ENCODE measurements at places on chromosomes 13 and 19.
A peak's percentile ranks its signal among the peaks of the same experiment; 100 is the strongest.

DNA sequence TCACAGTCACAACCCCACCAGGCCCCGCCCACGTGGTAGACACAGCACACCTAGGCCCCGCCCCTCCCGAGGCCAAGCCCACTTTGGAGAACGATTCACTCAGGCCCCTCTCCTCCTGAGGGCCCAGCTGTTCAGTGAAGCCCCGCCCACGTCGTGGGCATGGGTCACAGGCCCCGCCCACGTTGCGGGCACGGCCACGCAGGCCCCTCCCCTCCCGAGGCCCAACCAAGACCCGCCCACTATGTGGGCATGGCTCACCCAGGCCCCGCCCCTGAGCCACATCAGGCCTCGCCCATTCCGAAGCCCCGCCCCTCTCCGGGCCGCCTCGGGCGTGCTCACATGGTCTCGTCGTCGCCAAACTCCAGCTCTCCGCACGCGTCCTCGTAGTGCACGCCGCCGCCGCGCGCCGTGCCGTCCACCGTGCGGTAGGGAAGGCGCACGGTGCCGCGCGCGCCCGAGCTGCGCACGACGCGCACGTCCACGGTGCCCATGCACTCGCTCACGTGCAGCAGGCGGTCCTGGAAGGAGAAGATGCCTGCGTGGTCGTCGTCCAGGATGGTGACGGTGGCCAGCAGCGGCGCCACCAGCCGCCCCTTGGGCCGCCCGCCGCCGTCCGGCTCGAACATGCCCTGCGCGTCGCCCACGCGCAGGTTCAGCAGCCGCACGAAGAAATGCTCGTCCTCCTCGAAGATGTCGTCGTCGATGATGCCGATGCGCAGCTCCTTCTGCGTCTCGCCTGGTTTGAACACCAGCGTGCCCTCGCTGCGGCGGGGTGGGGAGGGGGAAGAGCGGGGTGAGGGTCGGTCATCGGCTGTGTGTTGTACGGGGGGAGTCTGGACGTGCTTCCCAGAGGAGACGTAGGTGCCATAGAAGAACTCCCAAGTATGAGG, 24.0 kb downstream of the SLC8A2 start:
- peak; percentile 15 for DNase-seq

DNA sequence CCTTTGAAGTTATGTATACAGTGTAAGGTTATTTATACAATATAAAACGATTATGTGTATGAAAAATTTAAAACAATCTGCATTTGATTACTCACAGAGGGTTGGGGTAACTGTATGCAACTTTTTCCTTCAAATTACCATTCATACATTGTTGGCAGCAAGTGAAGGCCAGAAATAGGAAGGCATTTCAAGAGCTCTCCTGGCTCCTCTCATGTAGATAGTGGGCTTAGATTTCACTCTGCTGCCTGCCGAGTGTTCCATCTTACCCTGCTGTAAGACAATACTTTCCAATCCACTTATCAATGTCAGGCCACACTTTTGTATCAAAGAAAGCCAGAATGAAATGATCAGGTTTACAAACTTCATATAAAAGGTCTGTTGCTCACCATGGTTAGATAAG, 245.2 kb downstream of the DNAJC15 start:
- no peak for DNase-seq

GRCh38 chr19:31513841-31514240, 164.6 kb upstream of the TSHZ3 start:
- DNase-seq, result no peak

GRCh38 chr19:29277102-29277501, 64.2 kb upstream of the UQCRFS1 start:
- no peak for DNase-seq

DNA sequence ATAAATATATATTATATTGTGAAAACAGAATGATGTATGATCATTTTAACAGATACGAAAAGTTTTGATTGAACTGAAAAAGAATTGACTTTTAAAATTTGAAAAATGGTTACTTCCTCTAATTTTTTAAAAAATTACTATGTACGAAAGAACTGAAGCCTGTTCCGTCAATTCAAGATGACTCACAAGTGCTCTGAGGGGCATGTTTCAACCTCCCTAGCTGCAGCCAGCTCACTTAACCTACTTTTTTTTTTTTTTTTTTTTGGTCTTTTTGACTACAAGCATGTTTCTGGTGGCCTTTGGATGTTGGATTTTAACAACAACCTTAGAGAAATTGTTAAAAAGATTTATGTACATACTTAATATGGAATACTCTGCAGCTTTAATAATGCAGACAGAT, 1139.3 kb downstream of the DIAPH3 start:
- no peak for DNase-seq
